Cortex of kidney (tissue), 1 donor: ENCODE measurements at places on chromosomes 16 and 17.

- DNase-seq, result no peak
These were observed 176.4 kb upstream of the KCNJ16 start for GRCh38 chr17:69898601-69899000.

DNA sequence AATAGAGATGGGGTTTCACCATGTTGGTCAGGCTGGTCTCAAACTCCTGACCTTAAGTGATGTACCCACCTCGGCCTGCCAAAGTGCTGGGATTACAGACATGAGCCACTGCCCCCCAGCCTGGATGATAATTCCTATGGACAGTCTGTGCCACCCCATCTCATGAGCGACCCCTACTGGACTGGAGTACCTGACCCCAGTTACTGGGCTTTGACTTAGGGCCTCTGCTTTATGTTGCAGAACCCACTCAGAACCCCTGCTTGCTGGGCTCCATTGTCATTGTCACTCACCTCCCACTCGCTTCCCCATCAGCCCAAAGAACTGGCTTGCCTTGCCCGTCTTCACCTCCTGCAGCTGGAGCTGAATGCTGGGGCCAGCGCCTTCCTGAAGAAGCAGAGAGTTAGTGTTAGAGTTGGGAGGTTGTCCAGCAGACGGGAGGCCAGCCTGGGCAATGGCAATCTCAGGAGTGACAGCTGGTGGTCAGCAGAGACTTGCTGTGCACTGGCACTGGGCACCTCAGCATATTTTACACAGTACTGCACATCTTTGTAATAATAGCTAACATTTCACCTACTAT is 4.0 kb downstream of the TAC4 start:
- no peak for DNase-seq

- no peak for DNase-seq
These were observed 192.2 kb upstream of the CDH11 start for GRCh38 chr16:65313936-65314626.

- no peak for DNase-seq
These were observed 14.4 kb upstream of the FAAP100 start for GRCh38 chr17:81566461-81567126.

DNA sequence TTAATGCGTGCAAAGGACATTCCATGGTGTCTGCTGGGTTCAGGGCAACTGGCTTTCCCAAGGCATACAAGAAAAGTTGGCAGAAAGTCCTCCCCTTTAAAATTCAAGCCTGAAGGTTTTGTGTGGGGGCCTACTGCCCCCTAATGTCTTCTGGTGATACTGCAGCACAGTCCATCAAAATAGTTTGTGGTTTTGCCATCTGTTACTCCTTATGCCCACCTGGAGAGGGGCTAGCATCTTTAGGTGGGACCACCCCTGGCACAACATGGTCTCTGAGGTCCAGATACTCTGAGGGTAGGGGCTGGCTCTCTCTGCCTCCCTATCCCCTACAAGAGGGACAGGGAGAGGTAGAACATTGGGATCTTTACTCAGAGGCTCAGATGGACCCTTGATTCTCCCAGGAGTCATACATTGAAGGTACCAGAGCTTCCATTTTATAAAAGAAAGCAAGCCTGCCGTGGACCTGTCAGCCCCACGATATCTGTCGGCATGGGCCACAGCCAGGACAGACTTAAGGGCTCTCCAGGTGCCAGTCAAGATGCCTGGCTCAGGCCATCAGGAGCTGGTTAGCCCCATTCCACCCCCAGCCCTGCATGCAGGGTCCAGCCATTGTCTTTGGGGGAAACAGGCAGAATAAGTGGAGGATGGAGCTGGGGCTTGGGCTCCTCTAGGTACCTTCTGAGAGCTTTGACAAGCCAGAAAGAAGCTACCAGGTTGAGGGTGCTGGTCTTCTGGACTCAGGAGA is 6.3 kb downstream of the ESRP2 start:
- DNase-seq, result no peak

- no peak for DNase-seq
These were observed 748 bp downstream of the SMTNL2 start for GRCh38 chr17:4584917-4585637.

DNA sequence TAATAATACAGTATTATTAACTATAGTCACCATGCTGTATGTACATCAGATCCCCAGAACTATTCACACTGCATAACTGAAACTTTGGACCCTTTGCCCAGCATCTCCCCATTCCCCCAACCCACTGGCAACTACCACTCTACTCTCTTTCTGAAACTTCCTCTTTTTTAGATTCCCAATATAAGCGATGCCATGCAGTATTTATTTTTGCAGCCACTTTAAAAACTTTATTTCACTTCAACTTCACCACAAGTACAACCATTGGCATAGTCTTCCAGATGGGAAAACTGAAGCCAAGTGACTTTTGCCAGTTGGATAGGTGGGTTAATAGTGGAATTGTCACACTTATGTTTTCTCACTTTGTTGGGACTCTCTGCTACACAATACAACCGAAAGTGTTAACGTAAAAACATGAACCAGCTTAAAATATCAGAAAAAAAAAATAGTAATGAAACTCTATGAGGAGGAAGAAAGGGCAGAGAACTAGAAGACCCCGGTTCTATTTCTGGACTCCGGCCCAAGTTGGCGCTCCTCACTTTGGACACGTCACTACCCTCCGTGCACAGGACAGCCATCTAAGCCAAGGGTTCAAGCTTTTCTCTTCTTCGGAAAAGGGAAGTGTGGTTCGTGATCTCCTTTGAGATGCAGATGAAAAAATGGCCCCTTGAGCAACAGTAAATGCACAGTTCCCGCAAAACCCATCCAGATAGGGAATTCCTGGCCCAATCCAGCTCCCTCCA is 743 bp downstream of the SHCBP1 start:
- DNase-seq, result no peak

DNA sequence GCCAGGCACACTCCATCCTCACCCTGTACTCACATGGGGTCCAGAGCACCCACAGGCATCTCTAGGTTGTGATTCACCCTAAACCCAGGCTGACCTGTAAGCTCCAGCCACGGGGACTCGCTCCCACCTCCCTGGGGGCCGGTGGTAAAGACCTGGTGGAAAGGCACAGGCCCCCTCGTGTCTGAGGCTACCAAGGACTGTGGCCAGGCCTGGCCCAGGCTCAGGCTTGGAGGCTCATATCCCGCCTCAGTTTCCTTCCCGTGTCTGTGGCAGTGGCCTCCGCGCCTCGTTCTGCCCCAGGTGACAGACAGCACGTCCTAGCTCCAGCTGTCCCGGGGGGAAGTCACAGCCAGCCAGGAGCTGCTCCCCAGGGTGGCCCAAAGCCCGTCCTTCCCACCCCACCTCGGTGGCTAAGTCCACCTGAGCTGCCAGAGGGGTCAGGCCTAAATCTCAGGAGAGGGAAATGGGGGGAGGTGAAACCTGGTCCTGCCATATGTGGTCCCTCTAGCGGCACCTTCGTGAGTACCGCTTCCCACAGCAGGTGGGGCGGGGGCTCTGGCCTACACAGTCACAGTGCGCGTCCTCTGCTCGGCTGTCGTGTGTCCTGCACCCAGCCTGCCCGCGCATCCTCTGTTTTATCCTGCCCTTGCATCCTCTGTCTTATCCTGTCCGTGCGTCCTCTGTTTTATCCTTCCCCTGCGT is 12.6 kb downstream of the CDH15 start:
- no peak for DNase-seq

DNA sequence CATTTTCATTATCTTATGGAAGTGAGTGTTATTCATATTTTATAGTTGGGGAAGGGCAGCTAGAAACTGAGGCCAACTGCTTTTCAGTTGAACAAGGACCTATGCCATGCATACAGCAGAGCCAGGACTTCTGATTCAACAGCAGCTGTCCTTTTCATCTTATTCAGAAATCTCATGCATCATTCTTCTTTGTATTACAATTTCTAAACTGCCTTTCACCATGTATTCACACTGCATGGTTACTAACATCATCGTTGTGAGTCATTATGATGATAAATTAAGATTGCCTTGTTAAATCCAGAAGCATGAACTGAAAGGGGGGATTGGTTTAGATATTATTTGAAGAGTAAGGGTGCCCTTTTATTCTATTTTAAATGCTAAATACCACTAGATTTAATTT is 1470.1 kb upstream of the GOT2 start:
- no peak for DNase-seq

GRCh38 chr17:2123375-2124251 is 68.7 kb downstream of the HIC1 start:
- DNase-seq, result no peak

DNA sequence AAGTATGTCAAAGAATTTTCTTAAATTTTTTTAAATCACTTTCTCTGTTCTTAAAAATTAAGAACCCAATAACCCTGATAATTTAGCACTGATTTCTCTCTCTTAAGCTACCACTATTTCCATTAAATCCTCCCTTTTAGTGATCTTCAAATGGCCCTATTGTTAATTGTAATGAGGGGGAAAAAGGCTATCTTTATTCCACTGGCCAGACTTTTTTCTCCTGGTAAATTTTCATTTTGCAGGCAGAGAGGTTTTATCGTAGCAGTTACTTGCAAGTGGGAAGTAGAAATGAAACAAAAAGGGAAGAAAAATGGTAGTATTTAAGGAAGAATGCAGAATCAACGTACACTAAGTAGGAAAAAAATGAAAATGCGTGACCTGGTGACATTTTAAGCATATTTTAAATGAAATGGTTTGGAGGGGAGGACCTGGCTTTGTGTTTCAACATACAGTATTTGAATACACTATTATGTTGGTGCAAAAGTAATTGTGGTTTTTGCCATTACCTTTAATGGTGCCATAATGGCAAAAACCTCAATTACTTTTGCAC is 224.9 kb downstream of the TANC2 start:
- no peak for DNase-seq

DNA sequence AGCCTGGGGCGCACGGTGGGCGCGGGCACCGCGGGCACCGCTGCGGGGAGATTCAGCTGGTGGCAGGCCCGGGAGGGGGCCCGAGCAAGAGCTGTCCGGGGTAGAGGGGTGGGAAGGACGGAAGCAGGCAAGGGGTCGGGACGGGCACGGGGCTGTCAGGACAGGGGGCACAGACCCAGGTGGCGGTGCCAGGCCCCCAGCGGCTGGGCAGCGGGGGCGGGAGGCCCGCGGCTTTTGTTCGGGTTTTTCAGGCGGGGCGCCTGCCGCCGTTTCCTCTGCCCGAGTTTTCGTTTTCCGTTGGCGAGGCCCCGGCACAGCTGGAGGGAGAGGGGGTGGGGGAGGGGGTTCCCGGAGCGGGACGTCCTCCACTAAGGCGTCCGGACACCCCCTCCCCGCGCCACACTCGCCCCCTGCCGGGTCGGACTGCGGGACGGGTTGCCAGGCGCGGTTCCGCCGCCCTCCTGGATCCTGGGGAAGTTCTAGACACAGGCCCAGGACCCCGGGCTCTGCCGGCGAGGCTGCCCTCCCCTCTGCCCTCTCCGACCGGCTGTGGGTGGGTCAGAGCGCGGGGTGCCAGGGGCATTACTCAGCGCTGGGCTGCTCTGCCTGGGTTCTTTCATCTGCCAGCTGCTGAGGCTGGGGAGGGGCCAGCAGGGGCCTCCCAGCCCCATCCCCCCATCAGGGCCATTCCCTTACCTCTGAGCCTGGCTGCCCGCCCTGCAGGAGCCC is 543 bp downstream of the ARHGAP23 start:
- no peak for DNase-seq

GRCh38 chr16:85583491-85584181 is 29.5 kb upstream of the GSE1 start:
- DNase-seq, result no peak

DNA sequence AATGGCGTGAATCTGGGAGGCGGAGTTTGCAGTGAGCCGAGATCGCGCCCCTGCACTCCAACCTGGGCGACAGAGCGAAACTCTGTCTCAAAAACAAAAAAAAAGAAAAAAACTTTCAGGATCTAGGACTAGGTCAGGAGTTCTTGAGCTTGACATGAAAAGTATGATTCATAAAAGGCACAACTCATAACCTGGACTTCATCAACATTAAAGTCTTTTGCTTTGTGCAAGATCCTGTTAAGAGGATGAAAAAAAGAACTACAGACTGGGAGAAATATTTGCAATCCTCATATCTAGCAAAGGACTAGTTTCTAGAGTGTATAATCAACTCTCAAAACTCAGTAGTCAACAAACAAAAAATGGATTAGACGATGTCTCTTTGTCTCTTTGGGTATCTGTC is 40.0 kb downstream of the TBC1D16 start:
- no peak for DNase-seq

GRCh38 chr17:42247734-42248133 is 28.5 kb downstream of the STAT5B start:
- no peak for DNase-seq

- DNase-seq, result no peak
These were observed 21.1 kb upstream of the NSMCE1 start for GRCh38 chr16:27289669-27290068.
